ENCODE measurements at places on chromosomes 7 and 10.

DNA sequence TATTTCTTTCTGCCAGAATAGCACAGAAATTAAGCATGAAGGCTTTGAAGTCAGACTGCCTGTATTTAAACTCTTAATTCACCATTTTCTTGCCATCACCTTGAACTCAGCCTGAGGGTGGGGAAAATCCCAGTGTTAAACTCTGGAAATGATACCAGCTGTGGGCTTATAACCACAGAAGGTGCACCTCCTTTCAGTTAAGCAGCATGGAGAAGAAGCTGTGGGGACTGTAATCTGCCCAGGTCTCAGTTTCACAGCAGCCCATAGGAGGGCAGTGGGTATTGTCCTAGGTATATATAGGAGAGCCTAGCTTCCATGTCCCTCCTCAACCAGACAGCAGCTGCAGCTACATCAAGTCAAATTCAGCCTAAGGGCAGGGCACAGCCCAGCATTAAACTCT lies 241.6 kb downstream of the HPSE2 start:
- no peak overlapping the region for H3K4me3 ChIP-seq
- no peaks in the 10 kb centered on the region for H3K4me1 ChIP-seq
- H3K27ac ChIP-seq: no peak overlapping the region
- no peak for DNase-seq

- no peaks in the 10 kb centered on the region for H3K27me3 ChIP-seq
- H3K4me3 ChIP-seq: no peak overlapping the region
- no peaks in the 10 kb centered on the region for H3K4me1 ChIP-seq
- H3K36me3 ChIP-seq: no peaks in the 10 kb centered on the region
- no peak for DNase-seq
These were observed 1080.4 kb downstream of the CNTNAP2 start for GRCh38 chr7:147197006-147197405.

- no peaks in the 10 kb centered on the region for H3K4me1 ChIP-seq
- no peak overlapping the region for H3K27ac ChIP-seq
- no peak overlapping the region for H3K4me3 ChIP-seq
- no peak for DNase-seq
These were observed 96.4 kb downstream of the FGFR2 start for GRCh38 chr10:121501796-121502195.

DNA sequence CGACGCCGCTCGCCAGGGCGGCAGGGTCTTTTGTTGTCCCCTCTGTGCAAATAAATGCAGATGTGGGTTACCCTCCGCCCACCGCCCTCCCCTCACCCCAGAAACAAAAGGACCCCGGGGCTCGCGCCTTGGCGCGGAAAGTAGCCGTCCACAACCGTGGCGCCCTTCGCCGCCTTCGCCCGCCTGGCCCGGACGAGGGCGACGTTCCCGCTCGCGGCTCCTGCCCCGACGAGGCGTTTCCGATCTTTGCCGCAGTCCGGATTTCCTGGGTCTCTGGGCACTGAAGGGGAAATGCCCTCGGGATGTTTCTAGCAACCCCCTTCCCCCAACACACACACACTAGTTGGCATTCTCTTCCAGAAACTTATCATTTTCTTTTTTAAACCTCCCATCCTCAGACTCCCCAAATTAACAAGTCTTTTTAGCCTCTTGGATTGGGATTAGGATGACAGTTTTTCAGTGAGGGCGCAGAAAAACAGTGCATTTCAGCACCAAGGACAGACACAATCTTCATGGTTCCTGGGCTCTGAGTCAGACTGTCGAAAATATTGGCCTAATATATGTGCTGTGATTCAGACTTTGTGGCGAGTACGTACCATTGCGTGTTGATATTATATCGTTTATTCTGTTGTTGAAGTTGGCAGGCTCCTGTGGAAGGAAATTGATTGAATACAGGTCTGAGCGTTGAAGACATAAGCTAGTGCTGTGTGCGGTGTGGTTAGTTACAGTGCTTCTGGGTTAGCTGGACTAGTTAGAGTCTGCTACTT lies 771 bp downstream of the PHYHIPL start:
- peaks cover 8% of the 10 kb centered on the region for H3K27me3 ChIP-seq
- H3K4me3 ChIP-seq: no peak overlapping the region
- no peak overlapping the region for H3K27ac ChIP-seq
- no peaks in the 10 kb centered on the region for H3K4me1 ChIP-seq

DNA sequence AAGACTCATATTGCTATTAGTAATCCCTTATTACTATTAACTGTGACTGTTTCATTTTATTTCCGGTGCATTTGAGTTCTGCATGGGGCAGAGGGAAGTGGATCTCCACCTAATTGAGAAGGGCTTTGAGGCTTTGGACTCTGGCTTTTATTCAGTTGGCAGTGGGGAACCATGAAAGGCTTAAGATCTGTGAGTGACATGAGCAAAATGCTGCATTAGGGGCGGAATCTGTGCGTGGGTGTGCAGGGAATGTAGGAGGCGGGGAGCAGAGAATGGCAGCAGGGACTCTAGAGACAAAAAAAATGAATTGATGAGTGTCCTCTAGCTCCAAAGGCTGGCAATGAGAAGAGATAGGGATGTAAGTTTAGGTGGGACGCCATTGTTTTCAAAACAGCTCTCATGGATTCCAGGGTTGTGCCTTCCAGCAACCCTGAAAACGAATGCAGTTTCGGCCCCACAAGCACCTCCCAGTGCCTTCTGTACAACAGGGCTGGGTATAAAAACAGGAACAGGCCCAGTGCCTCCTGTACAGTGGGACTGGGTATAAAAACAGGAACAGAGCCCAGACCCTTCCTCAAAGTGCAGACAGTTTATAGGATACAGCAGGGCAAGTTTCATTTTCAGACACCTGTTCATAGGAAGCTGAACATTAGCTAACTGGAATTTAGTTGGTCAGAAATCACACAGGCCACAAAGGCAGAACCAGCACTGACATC lies 663.3 kb upstream of the FOXK1 start:
- H3K4me3 ChIP-seq: no peak overlapping the region
- no peak for DNase-seq
- no peak overlapping the region for H3K27ac ChIP-seq
- H3K36me3 ChIP-seq: no peaks in the 10 kb centered on the region
- peaks cover 57% of the 10 kb centered on the region for H3K27me3 ChIP-seq
- H3K4me1 ChIP-seq: no peaks in the 10 kb centered on the region
